ENCODE measurements at places on chromosomes 1 and 21.

- DNase-seq, result no peak
Measured at GRCh38 chr1:73800376-73800775, 397.6 kb downstream of the LRRIQ3 start.

DNA sequence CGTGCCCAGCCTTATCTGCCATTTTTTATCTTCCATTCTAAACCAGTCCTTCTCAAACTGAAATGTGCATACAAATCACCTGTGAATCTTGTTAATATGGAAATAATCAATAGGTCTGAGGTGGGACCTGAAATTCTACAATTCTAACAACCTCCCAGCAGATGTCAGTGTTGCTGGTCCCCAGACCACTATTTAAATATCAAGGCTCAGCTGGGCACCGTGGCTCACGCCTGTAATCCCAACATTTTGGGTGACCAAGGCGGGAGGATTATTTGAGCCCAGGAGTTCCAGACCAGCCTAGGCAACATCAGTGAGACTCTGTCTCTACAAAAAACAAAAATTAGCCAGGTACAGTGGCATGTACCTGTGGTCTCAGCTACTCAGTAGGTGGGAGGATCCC, 4.1 kb downstream of the UQCRHL start:
- no peak for DNase-seq

DNA sequence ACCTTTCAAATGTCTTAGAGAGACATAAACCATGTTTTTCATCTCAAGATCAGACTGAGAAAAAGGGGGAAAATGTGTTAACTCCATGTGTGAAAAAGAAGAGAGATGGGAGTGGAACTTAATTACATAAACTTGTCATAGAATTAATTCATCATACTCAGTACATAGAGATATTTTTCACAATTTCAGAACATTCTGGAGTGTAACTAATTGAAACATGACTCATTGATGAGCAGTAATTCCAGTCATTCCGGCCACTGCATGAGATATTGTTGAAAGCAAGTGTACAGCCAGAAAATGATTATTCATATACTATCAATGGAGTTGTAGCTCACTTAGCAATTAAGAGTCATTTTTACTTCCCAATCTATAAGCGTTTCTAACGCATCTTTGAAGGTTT, 739.3 kb downstream of the LTN1 start:
- DNase-seq, result no peak

- DNase-seq, result no peak
Measured at GRCh38 chr1:26701266-26701994, 5.6 kb downstream of the ARID1A start.

GRCh38 chr1:30683699-30684098, 39.7 kb downstream of the MATN1 start:
- no peak for DNase-seq

DNA sequence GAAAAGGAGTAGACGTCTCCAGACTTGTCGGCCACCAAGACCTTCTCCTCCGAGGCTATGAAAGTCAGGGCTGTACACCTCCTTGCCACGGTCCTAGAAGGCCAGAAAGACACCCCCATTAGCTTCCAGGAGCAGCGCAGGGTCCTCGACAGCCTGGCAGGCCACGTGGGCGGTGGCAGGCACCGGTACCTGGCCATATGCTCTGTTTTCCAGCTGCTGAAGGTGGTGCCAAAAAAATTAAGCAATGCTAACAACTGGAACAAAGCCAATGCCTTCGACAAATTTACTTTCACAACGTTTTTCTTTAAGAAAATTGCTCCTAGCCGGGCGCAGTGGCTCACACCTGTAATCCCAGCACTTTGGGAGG, 15.9 kb downstream of the WDR4 start:
- DNase-seq, result no peak
